Pancreas (tissue), 10 donors: ENCODE measurements at places on chromosomes 1 and 21. TPM values are rescaled to one million over a fixed set of nuclear protein-coding genes. Genes with fewer than 3 reads are reported as not detected.

DCDC2B gene
- 0.05 TPM for polyA plus RNA-seq

SLC16A4 gene
- polyA plus RNA-seq: 0.53 TPM

CELA3A gene
- polyA plus RNA-seq: 31,636 TPM

SDE2 gene
- 3.3 TPM for polyA plus RNA-seq

DNA sequence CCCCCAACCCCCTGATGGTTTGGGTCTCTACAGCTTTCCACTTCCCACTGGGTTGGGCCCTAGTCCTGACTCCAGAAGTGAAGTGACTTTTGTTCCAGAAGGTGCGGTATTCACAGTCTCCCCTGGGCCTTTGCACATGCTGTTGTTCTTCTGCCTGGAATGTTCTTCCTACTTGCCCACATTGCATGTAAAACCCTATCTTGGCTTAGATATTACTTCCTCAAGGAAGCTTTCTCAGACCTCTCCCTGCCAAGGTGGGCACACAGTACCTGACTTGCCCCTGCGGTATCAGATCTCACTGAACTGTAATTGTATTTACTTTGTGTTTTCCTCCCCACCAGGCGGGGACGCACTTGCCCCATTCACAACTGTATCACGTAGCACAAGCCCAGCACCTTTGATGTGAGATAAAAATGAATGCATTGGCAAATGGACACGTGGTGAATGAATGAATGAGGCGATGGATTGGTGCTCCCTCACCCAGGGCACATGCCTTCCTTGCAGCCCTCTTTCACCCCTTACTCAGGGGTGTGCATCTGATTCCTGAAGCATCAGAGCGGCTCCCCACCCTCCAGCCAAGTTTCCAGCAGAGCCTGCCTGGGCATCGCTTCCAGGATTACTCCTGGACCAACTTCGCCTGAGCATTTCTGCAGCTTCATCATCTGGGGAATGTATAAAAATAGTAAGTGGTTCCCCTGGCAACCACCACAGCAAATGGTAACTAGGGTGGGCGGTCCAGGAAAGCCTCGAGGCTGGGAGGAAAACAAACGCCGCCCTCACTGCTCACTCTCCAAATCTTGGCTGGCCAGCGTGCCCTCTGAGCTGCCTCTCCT, 19.8 kb downstream of the NENF start:
- no peak for DNase-seq

GRCh38 chr1:156342166-156342955, 4.0 kb downstream of the TSACC start:
- DNase-seq: no peak

- DNase-seq: no peak
Measured at GRCh38 chr1:156540955-156541354, 31.4 kb downstream of the IQGAP3 start.

- DNase-seq: no peak
Measured at GRCh38 chr1:221630236-221630635, 111.7 kb downstream of the DUSP10 start.

S100B gene
- 3.5 TPM for polyA plus RNA-seq

DNA sequence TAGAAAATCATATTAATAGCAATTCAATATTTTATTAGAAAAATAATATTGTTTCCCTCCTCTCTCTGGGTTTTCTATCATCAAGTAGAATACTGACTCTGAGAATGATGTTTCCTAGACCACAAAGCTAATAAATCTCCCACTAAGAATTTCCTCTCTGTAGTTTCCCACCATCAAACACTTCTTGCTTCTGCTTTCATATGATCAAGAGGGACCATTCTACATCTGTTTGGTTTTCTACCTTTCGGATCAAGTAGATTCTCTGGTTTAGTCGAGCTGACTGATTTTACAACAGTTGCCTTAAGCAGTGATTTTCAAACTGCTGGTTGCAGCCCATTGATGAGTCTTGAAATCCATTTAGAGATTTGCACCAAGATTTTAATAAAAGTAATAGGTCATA, 240.2 kb upstream of the PTBP2 start:
- DNase-seq: no peak

- DNase-seq: no peak
Measured at GRCh38 chr1:95503278-95504030, 269.4 kb downstream of the RWDD3 start.

- no peak for DNase-seq
Measured at GRCh38 chr21:30733026-30733425, 14.0 kb downstream of the KRTAP21-2 start.

- no peak for DNase-seq
Measured at GRCh38 chr1:35505911-35506798, 51.0 kb downstream of the KIAA0319L start.

DNA sequence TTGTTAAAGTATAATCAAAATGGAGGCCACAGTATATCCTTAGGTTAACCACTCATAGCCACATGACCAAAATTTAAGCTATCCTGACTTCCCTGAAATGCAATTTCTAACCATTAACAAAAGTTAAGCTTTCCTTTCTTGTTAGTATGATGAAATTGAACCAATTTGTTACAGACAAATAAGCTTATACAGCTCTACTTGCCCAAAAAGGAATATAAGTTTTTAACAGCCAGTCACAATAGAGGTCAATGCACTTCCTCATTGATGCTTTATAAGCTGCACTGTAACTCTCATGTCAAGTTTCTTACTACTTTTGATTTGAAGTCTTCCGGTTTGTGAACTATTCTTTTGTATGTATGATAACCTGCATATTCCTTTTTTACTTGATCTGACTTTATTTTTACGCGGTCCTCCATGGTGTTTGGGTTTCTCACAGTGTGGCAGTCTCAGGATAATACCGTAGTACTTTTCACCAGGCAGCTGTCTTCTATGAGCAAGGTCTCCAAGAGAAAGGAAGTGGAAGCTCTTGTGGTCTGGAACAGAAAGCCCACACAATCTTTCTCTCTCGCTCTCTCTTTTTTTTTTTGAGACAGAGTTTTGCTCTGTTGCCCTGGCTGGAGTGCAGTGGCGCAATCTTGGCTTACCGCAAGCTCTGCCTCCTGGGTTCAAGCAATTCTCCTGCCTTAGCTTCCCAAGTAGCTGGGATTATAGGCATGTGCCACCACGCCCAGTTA, 331.6 kb downstream of the SRGAP2C start:
- DNase-seq: no peak

TMEM240 gene
- 2.5 TPM for polyA plus RNA-seq

LRRN2 gene
- polyA plus RNA-seq: 0.65 TPM

NFIA gene
- polyA plus RNA-seq: 4.9 TPM
